Mucosa of descending colon (tissue), 3 donors: ENCODE measurements at places on chromosomes 4 and X. TPM values are rescaled to one million over a fixed set of nuclear protein-coding genes. Genes with fewer than 3 reads are reported as not detected.

The CFAP99 gene
- total RNA-seq = 1.3 TPM

GRCh38 chr4:8227201-8227770 lies 28.2 kb downstream of the SH3TC1 start:
- no peak for DNase-seq

GRCh38 chrX:43656005-43656494 lies at the start of gene MAOA:
Gene MAOA, plus strand, starts transcription at chrX:43656299. Its CDS starts 43 bp downstream, at chrX:43656342.
- DNase-seq = peak; percentile 90

DNA sequence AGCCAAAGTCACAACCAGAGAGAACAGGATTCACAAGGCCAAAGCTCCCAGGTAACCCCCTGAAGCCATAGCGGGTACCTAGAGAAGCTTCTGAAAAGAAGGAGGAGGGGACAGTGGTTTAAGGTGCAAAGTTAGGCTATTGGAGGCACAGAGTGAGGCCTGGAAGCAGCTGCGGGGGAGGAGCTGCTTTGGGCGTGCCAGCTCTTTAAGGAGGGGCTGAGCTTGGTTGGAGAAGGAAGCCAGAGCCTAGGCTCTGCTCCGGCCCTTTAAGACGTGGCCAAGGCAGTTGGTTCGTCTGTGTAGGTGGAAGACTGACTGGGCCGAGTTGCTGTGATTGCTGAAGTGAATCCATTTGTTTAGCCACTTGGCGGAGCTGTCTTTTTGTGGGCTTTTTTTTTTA lies 1.5 kb downstream of the KLF8 start:
- DNase-seq = peak; percentile 51
